ENCODE measurements at places on chromosomes 12 and 14.

- DNase-seq, result no peak
Measured at GRCh38 chr12:106941481-106942156, 14.1 kb upstream of the TMEM263 start.

DNA sequence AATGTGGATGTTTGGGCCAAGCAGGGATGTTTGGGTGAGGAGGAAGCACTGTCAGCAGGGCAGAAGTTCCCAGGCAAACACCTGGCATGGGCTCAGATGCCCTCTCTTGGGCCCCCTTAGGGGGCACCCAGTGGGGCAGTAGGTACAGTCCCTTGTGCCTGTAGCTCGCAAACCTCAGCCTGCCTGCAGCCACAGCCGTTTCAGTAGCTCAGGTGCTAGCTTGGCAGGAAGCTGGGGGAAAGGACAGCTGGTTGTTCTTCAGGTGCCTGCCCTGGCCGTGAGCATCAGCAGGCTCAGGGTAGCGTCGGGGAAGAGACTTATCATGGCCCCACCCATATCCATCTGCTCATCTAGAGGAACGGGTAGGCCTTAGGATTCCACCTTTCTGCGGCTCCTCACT lies 67.5 kb downstream of the B4GALNT3 start:
- DNase-seq, result no peak

- DNase-seq, result no peak
Measured at GRCh38 chr14:66910311-66910840, 278.9 kb upstream of the GARIN2 start.

DNA sequence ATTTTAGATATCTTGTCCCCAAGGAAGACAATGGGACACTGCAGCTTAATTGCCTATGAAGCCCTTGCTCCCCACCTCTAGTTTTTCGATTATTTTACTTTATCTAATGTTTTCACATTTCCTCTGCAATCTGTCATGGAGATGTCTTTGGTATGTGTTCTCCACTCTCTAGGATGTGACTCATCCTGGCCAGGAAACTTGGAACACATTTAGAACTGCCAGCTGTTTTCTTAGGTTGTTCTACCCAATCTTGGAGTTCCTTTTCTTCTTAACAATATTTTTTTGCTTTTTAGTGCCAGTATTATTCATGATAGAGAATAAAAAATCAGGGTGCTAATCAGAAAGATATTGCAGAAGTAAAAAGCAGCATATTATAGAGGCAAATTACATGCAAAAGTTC lies 101.7 kb upstream of the CLEC14A start:
- no peak for DNase-seq

- DNase-seq, result no peak
Measured at GRCh38 chr14:89408907-89409700, 7.9 kb downstream of the FOXN3 start.

DNA sequence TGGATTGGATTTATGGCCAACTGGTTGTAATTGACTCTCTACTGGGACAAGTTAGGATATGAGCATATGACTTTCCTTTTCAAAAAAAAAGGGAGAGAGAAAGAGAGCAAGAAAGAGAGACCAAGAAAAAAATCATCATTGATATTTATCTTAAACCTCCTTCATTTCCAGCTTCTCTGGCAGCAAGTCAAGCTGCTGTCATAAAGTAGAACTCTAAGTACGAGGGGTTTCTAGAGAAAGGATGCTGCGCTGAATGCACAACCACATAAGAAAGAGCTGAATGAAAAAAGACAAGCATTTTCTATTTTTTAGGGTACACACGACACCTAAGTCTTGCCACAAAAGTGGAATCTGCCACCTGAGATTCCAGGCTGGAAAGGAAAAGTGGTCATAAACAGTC lies 182.6 kb downstream of the SLC25A21 start:
- DNase-seq, result no peak

Measured in activated CD8-positive, alpha-beta memory T cell treated with anti-CD3 and anti-CD28 coated beads for 48 hours (primary cell).